ENCODE measurements at places on chromosomes 11 and 22. TPM values are rescaled to one million over a fixed set of nuclear protein-coding genes. Genes with fewer than 3 reads are reported as not detected.

GRCh38 chr22:37559521-37559900 lies 769 bp upstream of the CDC42EP1 start:
- DNase-seq = no peak

NAV2 gene
- 61.1 TPM for polyA plus RNA-seq

FADS1 gene
- polyA plus RNA-seq = 16.6 TPM

SCO2 gene
- polyA plus RNA-seq = 1.6 TPM

DNA sequence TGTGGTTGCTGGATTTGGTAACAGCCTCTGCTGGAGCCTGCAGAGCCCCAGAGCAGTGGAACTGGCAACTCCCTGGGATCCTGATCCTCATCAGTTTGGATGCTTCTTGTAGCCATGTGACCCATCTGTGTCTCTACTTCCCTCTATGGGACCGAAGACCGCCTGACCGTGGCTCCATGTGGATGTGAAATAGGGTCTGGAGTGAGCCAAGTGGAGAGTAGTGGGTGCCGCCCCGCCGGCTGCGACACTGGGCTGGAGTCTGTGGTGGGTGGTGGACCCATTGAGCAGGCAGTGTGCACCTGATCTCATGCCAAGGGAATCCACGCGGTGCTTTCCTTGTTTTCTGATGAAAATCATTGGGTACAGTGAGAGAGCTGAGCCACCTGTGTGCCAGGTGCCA lies 543.2 kb upstream of the B3GAT1 start:
- DNase-seq = no peak

DNA sequence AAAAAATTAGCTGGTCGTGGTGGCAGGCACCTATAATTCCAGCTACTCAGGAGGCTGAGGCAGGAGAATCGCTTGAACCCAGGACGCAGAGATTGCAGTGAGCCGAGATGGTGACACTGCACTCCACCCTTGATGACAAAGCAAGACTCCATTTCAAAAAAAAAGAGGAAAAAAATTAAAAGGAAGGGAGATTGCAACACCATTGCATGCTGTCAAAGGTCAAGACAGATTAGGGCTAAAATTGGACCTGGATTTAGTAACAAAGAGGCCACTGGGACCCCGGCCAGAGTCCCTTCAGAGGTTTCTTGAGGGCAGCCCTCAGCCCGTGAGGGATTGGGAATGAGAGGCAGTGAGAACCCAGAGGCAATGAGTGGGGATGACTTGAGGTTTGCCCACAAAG lies 8.2 kb upstream of the MAFF start:
- DNase-seq = no peak

Measured in forelimb muscle (tissue), 1 donor.